A549 (cell line): ENCODE measurements at places on chromosomes 2 and 18. TPM values are rescaled to one million over a fixed set of nuclear protein-coding genes. Genes with fewer than 3 reads are reported as not detected.

GRCh38 chr18:4908328-4908727, 288.7 kb downstream of the AKAIN1 start:
- no peak for DNase-seq

DNA sequence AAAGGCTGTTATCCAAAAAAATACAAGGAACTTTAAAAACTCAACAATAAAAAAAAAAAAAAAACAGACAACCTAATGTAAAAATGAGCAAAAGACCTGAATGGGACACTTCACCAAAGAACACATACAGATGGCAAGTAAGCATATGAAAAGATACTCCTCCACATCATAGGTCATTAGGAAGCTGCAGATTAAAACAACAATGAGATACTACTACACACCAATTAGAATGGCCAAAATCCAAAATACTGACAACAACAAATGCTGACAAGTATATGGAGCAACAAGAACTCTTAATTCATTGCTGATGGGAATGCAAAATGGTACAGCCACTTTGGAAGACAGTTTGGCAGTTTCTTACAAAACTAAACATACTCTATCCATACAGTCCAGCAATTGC, 84.2 kb downstream of the DYNC1I2 start:
- no peak for DNase-seq

- no peak for DNase-seq
These were observed 116.5 kb upstream of the OTOS start for GRCh38 chr2:240256704-240257637.

DNA sequence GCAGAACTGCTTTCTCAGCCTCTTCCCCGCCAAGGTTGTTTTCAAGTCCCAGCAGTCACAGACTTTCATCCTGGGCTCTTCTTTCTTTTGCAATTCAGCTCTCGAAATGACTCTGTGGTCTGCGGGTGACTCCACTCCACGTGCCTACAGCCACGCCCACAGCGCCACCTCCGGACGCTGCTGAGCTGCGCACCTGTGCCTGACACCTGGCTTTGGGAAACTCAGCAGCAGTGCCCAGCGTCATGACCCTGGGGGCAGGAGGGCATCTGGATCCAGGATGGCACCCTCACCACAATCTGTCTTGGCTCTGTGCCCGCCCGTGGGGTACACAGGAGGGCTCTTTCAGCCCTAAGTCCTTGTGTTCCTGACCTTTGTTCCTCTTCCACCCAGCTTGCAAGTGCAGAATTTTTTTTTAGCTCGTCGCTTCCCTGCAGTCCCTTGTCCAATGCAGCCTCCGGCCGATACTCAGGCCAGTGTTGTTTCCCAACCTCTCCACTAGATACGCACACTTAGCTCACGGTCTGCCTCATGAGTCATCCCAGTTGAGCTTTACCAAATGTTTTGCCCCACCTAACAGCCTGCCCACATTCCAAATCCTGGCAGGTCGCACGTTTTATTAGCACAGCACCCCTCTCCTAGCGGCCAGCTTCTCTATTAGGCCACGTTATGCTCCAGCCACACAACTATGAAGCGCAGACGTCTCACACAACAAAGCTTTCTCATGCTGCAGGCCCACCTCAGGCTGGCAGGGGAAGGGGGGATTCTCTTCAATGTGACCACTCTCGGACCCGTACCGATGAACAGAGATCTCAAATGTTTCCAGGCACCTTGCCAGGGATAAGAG, 6.5 kb upstream of the CAPN10 start:
- no peak for DNase-seq

DNA sequence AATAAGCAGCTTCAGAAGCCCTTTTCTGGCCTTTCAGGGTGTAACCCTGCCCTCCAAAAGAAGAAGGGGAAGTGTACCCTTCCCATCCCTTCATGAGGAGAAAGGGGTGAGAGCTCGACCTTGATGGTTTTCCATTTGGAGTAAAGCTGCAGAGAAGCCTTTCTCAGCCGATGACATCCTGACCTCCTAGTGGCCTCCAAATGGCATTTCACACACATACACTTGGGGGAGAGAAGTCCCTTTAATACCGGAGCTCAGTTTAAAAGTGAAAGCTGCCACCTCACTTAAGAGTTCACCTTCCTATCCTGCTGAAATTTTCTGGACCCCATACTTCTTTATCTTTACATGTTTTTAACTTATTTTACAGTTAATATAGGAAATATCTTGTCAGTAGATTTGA, 716.7 kb downstream of the DCDC2C start:
- no peak for DNase-seq

GRCh38 chr18:36636237-36636817, 192.5 kb downstream of the TPGS2 start:
- DNase-seq: no peak

DNA sequence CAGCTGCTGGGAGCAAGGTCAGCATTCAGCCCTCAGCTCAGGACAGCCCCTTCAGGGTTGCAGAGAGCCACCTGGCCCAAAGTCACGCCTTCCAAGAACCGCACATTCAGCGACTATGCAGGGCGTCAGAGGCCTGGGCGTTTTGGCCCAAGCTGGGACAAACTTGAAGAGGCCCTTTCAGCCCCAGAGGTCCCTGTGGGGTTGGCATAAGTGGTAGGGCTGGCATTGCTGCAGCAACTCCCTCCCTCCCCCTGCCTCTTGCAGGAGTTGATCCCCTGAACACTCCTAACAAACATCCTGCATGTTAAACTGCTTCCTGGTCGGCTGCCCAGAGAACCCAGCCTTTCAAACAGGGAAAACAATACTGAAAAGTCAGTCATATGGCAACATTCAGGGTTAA, 192.9 kb upstream of the SMAD2 start:
- DNase-seq: no peak

Gene LYPD6
- 0.04 to 0.08 TPM (median 0.07 TPM) in 3 replicates for polyA plus RNA-seq

Gene C2orf66
- polyA plus RNA-seq: 0.05 to 0.08 TPM in 2 of 3 replicates, not detected in the other

Gene NOSTRIN
- 1.9 to 2.8 TPM (median 2.5 TPM) in 3 replicates for polyA plus RNA-seq
